ENCODE measurements at places on chromosomes 16 and 17. TPM values are rescaled to one million over a fixed set of nuclear protein-coding genes. Genes with fewer than 3 reads are reported as not detected.

DNA sequence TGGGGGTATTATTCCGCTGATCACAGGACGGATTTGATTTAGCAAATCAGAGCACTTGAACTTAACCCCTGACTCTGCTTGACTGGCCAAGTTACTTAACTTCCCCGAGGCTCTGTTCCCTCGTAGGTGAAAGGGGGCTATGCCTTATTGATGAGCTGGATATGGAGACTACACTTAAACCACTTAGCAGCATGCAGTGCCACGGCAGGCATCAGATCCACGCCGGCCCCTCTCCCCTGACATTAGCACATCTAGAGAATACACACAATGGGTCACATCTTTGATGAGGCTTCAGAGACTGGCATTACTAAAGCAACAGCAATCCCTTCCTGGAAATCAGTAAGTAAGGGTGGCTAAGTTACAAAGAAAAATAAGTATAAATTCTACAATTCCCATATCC is 71.0 kb downstream of the ABCC12 start:
- DNase-seq: no peak
- H3K27me3 ChIP-seq: no peaks in the 10 kb centered on the region
- H3K4me1 ChIP-seq: no peaks in the 10 kb centered on the region
- no peak overlapping the region for H3K27ac ChIP-seq
- no peak overlapping the region for H3K4me3 ChIP-seq

GRCh38 chr16:13314633-13315032 is 413.2 kb downstream of the SHISA9 start:
- H3K27ac ChIP-seq: no peak overlapping the region
- no peak for DNase-seq
- H3K27me3 ChIP-seq: no peaks in the 10 kb centered on the region
- no peak overlapping the region for H3K4me3 ChIP-seq

DNA sequence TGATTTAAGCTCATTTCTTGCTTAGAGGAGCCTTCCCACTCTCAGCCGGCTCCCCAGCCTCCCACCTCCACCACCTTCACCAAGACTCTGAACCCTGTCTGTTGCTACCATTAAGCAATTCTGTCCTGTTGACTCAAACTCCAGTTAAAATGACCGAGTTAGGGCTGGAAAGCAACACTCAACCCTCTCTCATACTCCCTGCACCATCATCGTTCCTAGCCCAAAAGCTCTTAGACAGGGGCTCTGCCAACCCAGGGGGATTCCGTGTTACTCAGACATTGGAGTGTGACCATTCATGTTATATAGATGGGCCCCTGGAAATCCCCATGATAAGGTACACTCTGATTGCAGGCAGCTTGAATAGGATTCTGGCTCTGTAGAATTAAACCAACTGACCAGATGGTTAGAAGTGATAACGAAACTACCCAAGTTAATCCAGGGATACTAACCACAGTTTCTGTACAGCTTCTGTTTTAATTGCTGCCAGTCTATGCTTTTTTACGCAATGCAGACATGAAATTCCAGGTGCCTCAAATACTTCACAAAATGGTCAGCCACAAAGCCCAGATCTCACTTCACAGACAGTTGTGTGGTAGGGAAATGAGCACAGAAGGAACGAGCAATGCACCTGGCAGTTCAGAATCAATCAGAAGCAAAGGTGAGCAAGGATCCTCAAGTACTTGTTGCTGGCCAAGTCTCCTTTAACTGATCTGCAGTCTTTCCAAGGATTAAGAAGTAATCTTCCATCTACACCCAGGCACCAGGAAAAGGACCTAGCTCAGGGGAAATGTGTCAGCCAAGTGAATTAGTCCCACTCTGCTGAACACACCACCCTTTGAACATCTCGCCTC is 2.1 kb downstream of the SSTR2 start:
- peaks cover 45% of the 10 kb centered on the region for H3K27me3 ChIP-seq
- no peak for DNase-seq
- H3K36me3 ChIP-seq: no peaks in the 10 kb centered on the region
- H3K4me3 ChIP-seq: peak overlapping the region; percentile 36

The PCYT2 gene
- 46.1 TPM for total RNA-seq

- H3K27me3 ChIP-seq: no peaks in the 10 kb centered on the region
- H3K4me1 ChIP-seq: no peaks in the 10 kb centered on the region
- H3K36me3 ChIP-seq: no peaks in the 10 kb centered on the region
- no peak overlapping the region for H3K27ac ChIP-seq
- H3K4me3 ChIP-seq: no peak overlapping the region
These were observed 44.8 kb upstream of the PMFBP1 start for GRCh38 chr16:72216767-72217166.

DNA sequence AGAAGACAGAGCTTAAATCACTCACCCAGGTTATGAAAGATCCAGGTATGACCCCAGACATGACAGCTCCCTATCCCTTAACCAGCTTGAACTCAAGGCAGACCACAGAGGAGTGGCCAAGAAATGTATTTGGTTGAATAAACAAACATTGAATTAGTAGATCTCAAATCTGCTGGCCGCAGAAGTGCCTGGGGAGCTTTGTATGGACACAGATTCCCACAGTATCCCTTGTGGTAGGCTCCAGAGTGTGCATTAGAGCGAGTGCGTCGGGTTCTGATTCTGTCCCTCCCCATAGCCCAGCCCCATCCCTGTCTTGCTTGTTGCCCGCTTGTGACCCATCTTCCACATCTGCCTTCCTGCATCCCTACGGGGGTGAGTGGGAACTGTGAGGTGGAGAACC is 118.8 kb upstream of the FOXF1 start:
- no peak overlapping the region for H3K27ac ChIP-seq
- no peak for DNase-seq
- no peak overlapping the region for H3K4me3 ChIP-seq
- H3K36me3 ChIP-seq: no peaks in the 10 kb centered on the region
- peaks cover 6% of the 10 kb centered on the region for H3K27me3 ChIP-seq

DNA sequence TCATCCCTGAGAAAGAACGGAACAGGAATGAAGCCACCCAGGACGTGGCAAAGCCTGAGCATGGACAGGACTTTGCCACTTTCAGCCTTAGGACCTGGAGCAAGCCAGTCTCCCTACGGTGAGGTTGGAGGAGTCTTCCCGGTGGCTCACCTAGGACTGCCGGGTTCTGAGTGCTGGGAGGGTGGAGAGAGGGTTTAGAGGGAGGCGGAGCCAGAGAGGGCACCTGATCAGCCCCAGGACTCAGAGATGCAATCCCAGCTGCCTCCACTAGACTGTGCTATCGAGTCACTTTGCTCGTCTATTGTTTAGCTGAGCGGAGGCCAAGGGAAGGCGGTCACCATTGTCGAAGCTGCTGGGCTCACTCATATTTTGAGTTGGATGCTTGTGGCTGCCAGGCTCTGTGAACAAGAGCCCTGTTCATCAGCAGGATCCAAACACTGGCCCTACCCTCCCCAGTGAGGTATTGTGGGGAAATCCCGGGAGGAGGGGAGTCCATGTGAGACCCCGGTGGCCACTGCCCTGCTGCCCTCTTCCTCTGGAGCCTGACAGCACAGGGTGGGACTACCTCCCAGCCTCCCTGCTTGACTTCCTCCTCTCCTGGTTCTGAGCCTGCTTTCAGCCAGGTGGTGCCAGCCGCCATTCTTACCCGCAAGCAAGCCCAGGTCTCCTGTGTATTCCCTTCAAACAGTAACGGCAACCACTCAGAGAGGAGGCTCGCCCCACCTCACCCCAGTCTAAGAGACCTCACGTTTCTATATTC is 7.0 kb downstream of the KRT14 start:
- no peaks in the 10 kb centered on the region for H3K27me3 ChIP-seq
- peak; percentile 77 for DNase-seq
- H3K4me1 ChIP-seq: no peaks in the 10 kb centered on the region
- H3K4me3 ChIP-seq: no peak overlapping the region

The OSBPL7 gene
- 14.4 TPM for total RNA-seq

DNA sequence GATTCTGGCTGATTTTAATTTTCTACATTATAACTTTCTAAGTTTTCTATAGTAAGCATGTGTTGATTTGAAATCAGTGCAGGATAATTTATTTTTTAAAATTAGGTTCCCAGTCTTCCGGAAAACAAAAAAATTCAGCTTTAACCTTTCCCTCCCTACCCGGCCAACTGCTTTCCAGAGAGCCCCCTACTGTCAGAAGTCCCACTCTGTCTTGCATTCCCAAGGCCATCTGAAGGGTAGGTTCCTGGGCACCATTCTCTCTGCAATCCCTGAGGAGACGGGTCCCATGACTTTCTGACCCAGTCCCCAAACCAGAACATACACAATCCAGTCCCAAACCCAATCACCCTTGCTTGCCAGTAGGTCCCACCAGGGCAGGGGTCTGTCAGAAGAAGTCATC is 200.3 kb downstream of the CYLD start:
- H3K4me3 ChIP-seq: no peak overlapping the region
- DNase-seq: no peak
- no peaks in the 10 kb centered on the region for H3K27me3 ChIP-seq
- H3K27ac ChIP-seq: no peak overlapping the region

DNA sequence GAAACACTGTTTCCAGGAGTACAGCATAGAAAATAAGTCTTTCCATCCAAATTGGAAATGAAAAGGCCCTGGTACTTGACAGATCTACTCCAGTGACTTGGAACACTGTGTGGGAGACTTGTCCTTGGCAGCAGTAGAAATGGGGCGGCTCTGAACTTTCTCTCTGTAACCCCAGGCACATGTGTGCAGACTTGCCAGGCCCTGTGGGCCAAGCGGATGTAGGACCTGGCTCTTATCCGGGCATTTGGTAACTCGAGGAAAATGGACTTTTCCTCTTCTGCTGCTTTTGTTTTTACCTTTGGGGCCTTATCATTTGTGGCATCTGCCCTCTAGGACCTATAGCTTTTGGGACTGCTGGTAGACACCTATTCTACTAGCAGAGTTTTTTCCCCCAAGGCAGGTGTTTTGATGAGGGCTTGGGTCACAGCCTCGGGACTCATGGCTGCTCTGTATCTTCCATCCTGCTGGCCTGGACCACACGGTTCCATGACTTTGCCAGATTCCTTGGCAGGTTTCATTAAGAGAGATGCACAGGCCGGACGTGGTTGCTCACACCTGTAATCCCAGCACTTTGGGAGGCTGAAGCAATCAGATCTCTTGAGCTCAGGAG is 43.5 kb downstream of the SMPD3 start:
- H3K27ac ChIP-seq: no peak overlapping the region
- H3K27me3 ChIP-seq: no peaks in the 10 kb centered on the region
- H3K4me1 ChIP-seq: peaks cover 4% of the 10 kb centered on the region

Data from upper lobe of right lung (tissue), 1 donor.